ENCODE measurements at places on chromosomes 4 and X.

DNA sequence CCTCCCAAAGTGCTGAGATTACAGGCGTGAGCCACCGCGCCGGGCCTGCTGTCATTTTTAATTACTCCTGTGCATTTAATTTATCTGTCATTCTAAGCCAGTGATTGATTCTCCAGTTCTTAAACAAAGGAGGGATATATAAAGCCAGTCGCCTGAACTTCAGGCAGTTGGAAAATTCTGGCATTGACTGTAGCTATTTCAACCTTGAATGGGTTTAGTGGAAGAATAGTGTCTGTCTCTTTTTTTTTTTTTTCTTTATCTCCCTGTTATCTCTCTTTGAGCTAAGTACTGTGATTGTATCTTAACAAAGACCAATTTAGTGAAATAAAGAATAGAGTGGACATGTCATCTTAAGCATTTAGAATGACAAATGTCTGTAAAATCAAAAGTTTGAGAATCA is 11.0 kb downstream of the NEIL3 start:
- DNase-seq, result no peak

- peak; percentile 36 for DNase-seq
These were observed 1.4 kb downstream of the AR start for GRCh38 chrX:67545036-67545821.

GRCh38 chrX:8981723-8982122 is 52.2 kb downstream of the FAM9B start:
- DNase-seq, result peak; percentile 12

DNA sequence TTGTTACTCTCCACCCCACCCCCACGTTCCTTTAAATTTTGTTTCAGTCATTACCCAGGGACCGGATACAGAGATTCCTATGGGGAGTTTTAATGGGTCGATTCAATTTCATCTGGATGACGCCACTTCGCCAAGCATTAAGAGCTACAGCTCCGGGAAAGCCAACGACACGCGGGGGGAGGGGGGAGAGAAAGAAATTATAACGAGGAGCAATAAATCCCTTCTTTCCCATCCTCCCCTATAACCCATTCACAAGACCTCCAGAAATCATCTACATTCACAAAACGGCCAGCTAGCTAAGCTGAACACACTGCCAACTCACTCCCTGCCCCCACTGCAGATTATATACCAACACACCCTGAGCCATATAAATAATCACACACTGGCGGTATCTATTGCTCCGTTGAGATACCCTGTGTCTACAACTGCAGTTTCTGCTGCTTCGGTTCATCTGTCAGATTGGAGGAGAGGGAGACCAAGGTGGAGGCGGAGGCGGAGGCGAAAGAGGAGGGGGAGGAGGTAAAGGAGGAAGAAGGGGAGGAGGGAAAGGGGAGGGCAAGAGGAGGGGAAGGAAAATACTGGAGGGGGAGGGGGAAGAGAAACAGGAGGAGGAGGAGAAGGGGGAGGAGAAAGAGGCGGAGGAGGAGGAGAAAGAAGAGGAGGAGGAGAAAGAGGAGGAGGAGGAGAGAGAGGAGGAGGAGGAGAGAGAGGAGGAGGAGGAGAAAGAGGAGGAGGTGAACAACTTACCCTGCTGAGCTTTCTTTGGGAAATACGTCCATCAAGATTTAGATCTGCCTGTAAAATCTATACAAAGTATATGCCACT is 113.9 kb upstream of the VAMP7 start:
- DNase-seq, result peak; percentile 91

DNA sequence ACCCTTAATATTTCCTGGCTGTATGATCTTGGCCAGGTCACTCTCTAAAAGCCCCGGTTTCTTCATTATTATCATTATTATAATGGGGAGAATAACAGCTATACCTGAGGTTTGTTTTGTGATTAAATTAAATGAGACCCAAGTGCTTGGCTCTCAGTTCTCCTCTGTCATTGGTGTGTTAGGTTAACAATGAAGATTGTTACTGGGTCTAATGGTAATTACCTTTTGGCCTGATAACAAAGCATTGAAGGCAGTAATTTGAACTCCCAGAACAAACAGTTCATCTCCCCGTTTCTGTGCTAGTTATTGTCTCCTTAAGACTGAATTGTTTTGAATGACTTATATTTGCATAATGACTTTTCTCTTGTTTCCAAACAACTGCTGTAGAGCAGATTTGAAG is 6.8 kb upstream of the ANAPC4 start:
- DNase-seq, result no peak

DNA sequence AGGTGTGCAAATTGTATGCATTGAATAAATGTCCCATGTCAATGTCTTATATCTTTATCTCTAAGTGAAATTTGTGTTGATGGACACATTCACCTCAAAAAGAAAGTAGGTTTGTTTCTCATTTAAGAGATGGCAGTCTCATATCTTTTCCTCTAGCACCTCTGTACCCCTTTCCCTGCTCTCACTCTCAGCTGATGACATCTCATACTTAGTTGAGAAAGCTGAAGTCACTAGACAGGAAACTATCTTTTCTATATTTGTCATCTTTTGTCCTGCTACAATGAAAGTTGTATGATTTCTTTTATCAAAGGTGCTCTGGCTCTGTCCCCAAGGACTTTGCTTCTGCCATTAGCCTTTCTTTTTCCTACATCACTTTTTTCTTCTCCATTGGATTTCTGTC is 84.0 kb upstream of the GRPR start:
- no peak for DNase-seq

- DNase-seq, result no peak
These were observed 124.0 kb downstream of the PTPN13 start for GRCh38 chr4:86718152-86718551.

DNA sequence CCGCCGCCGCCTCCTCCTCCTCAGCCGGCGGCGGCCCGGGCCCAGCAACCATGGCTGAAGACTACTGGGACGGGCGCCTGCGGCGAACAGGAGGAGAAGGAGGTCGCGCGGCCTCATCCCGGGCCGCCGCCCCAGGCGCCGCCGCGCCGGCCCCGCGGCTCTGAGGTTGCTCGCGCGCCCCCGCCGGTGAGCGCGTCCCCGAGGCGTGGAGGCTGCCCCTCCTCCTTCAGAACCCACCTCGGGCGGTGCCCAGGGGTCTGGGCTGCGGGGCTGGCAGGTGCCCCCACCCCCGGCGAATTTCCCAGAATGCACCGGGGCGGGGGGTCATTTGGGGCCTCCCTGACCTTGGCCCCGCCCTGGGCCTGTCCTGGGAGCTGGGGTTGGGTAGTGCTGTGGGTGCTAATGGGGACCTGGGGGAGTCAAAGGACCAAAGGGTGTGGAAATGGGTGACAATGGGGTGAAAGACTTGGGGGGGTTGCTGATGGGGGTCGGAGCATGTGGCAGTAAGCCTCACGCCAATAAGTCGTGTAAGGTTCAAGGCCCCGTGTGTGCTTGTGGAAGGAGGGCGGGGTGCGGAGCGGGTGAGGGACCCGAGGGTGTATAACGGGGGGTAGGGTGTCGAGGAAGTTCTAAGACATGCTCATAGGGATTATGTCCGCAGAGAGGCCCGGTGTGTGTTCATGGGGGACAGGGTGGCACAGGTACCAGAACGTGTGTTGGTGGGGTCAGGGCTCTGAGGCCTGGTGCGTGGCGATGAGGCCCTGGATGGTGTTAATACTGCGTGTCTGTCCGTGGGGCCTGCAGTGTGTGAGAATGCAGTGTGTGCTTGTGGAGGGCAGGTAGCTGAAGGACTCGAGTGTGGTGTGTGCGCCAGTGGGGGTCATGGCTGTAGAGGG is 687 bp downstream of the CDK16 start:
- peak; percentile 4 for DNase-seq

- DNase-seq, result peak; percentile 68
These were observed 92.2 kb upstream of the RAPGEF2 start for GRCh38 chr4:159010563-159011260.

DNA sequence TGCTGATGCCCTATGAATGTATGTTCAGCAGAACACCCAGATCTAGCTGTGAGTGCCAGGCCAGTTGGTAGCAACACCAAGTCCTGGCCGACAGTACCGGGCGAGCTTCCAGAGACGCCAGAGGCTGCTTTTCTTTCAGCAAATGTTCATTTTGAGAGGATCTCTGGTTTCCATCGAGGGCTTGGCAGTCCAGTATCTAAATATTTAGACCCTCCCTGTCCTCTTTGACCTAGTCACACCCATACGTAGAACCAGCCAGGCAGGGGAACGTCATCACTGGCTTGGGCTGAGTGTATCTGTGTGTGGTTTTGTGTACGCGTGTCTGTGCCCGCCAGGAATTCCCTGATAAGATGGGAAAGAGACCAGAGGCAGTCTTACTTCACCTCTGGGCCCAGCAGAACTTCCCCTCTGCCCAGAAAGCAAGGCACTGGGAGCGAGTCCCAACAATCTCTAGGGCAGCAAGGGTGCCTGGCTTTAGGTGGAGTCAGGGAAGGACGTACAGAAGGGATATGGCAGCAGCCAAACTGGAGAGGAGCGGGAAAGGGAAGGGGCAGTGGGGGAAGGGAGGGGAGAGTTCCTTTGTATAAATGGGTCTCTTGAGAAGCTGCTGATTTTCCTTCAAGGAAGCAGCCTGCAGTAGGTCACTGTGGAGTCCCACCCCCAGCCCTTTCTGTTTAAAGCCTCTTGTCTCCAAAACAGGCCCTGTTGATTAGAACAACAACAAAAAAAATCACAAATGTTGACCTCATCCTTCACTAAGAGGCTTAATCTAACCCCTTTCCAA is 15.0 kb upstream of the ELF4 start:
- DNase-seq, result no peak

GRCh38 chr4:70712604-70713452 is 8.9 kb upstream of the RUFY3 start:
- DNase-seq, result no peak

DNA sequence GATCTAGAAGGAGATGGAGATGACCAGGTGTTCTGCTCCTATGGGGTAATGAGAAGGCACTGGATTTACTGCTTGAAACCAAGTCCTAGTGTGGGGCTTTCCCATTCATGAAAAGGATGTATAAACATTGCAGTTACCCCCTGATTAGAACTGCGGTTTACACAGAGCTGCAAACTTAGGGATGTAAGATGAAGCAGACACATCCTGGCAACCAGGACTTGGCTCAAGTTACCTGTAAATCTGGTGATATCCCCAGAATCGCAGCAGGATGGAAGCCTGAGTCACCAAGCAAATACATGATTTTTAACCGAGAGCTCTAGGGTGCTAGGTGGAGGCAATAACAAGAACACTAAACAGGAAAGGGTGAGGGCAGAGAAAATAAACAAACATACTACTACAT is 178.6 kb upstream of the MAMLD1 start:
- DNase-seq, result no peak

GRCh38 chr4:56844802-56845580 is 23.5 kb upstream of the SPINK2 start:
- DNase-seq, result no peak

- no peak for DNase-seq
These were observed 645.8 kb upstream of the ATOH1 start for GRCh38 chr4:93182722-93183121.

GRCh38 chrX:136909706-136910564 is 29.4 kb upstream of the RBMX start:
- DNase-seq, result peak; percentile 92

- no peak for DNase-seq
These were observed 120.3 kb upstream of the KLHL4 start for GRCh38 chrX:87397103-87397886.

DNA sequence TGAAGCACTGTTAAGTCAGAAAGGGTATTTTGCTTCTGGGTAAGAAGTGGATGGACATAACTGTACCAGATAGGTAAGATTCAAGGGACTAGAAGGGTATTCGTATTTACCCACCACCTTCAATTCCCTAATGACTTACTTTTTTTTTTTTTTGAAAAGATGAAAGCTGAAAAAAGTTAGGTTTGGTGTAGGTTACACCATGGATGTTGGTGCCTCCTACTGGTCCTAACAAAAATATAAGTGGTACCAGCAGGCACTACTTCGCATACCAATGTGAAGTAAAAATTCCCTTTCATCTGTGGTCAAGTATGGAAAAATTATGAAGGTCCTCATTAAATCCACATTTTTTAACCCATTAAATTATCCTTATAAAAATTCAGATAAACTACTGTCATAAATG is 7.2 kb downstream of the ANKRD17 start:
- no peak for DNase-seq

- DNase-seq, result no peak
These were observed 25.5 kb downstream of the CDKN2AIP start for GRCh38 chr4:183469936-183470335.

- no peak for DNase-seq
These were observed 43.0 kb downstream of the CXCL1 start for GRCh38 chr4:73912191-73912590.

GRCh38 chr4:5895287-5895686 is 2.4 kb upstream of the CRMP1 start:
- no peak for DNase-seq

GRCh38 chr4:183349673-183350072 is 27.4 kb upstream of the CLDN24 start:
- DNase-seq, result peak; percentile 97

DNA sequence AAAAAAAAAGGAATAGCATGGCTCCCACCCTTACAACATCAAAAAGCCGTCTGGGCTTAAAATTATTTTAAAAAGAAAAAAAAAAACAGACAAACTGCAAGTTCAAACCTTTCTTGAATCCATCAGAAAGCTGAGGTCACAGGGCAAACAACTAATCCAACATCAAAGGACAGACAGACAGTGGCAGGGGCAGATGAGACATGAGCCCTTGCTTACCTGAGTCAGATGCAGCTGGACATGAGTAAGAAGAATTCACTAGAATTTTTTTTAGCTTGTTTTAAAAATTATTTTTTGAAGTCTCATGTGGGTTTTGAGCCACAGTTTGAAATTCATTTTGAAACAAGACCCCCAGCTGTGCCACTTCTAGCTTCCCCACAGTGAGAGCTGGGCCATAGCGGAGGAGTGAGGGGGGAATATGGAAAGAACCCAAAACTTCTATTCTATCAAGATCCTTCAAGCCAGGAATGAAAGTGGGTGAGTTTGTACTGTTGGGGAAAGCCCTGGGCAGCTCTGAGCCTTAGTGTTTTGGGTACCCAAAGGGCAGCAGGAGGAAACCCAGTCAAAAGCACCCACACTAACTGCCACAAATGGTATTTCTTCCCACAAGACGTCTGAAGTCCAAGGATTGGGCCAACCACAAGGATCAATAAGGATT is 111.4 kb downstream of the ATXN3L start:
- DNase-seq, result no peak

DNA sequence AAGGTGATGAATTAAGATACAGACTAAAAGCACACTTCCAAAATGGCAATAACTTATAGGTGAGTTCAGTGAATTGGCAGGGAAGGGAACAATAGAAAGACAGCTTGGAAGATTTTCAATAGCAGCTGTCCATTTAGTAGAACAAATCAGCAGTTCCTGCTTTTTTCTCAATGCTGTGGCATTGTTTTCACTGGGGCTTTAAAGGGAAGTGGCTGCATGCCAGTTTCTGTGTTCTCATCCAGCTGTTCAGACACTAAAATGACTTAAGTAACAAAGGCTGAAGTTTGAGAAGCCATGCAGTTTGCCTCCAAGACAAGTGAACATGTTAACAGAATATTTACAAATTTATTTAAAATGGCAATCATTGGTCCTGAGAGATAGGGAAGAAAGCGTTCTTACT is 291.9 kb downstream of the FAM47A start:
- no peak for DNase-seq

DNA sequence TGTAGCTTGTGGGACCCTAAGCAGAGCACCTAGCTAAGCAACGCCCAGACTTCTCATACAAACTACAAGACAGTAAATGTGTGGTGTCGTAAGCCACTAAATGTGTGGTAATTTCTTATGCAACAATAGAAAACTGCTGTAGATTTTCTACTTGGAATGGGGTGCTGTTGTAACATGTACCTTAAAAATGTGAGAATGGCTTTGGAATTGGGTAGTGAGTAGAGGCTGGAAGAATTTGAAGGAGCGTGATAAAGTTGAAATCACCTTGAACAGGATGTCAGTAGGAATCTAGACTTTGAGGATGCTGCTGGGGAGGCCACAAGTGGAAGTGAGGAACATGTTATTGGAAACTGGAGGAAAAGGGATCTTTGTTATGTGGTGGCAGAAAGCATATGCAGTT is 43.2 kb upstream of the FUNDC1 start:
- DNase-seq, result no peak

Data from fibroblast of skin of abdomen (primary cell).